ENCODE measurements at places on chromosomes 3 and 15.
A peak's percentile ranks its signal among the peaks of the same experiment; 100 is the strongest.

- no peak for DNase-seq
These were observed 27.6 kb downstream of the TBC1D2B start for GRCh38 chr15:78049691-78050440.

- no peak for DNase-seq
These were observed 68.8 kb downstream of the FOXB1 start for GRCh38 chr15:60072826-60073465.

DNA sequence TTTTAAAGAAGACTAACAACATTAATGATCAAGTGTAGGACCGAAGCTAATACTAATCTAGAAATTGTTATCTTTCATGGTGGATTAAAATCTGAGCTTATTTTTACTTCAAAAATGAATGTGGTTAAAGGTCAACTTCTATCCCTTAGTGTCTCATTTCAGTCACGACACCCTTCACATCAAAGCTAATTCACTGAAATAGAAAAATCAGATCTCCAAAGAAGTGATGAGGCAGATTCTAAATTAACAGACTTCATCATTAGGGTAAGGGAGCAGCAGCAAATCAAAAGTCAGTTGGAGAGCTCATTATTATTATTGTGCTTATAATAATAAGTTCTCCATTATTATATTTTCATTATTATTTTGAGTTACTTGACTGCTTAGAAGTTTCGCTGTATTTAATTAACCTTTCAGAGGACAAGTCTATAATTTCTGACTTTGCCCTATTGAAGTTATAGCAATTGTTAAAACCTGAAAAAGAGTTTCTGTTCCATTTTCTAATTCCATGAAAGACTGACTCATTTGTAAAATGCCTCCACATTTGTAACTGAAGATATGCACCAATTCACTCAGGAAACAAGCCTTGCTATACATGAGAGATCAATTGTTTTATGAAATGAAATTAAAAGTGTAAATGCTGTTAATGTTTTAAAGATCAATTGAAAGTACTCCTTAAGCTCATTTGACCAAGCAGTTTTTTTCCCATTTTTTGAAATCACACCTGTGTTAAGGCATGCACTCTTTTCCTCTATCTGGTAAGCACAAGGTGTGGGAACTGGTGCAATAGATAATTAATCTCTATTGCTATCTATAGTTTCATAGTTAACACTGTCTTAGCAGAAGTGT, 23.1 kb upstream of the CMC1 start:
- no peak for DNase-seq

- DNase-seq = no peak
These were observed 147.7 kb downstream of the SMAD6 start for GRCh38 chr15:66849746-66850077.

GRCh38 chr3:88003115-88003755, 55.6 kb downstream of the CGGBP1 start:
- DNase-seq = no peak

DNA sequence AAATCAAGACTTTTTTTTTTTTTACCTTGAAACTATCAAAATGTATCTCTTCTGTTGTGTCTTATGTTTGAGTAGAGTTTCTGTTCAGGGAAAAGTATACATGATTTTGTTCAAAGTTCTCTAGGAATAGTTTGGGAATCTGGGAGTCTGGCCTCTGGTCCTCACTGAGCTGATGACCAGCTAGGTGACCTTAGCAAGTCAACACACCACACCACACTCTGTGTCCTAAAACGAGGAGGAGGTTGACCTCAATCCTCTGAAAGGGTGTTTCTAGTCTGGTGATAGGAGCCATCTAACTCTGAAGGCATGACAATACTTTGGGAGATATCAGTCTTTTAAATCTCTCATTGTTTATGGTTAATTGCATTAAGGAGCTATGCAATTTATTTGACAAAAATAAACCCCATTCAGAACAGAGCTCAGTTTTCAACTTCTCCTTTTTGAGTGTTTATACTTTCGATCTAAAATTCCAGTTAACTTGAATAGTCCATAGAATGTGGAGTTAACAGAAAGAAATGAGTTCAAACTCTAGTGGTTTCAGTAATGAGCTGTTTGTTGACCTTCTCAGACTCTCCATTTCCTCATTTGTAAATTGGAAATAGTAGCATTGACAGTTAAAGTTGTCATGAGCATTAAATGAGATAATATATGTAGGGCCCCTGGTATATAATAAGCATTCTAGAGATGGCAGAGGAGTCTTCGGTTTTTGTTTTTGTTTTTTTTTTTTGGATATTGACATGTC, 112.2 kb upstream of the LRRN1 start:
- no peak for DNase-seq

DNA sequence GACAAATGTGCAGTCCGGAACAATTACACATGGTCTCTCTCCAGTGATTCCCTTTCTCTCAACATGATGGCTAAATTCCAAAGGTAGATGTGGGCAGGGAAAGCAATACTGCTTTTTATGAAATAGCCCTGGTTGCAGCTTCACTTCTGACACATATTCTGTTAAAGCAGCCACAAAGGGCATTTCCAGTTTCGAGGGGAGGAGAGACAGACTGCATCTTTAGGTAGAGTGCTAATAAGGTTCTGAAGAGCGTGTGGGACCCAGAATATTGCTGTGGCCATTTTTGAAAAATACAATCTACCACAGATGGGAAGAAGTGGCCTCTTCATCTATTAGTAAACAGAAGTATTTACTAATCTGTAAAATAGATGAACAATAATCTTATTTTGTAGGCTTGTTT, 139.3 kb upstream of the PEX5L start:
- DNase-seq = no peak

DNA sequence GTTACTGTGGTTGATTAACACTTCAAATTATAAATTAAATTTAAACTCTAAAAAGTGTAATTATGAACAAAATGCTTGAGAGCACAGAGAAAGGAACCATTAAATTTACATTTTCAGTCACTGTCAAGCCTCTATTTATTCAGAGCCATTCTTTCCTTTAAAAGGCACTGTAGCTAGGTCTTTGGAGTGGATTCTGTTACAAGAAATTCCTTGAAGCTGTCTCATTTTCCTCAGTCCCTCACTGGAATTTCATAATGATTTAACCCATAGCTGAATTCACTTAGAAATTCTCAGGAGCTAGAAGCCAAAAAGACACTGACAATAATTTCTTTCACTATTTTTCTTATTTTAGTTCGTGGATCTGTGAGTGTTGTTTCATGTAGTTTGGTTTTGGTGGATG, 81.2 kb upstream of the TCF12 start:
- no peak for DNase-seq

DNA sequence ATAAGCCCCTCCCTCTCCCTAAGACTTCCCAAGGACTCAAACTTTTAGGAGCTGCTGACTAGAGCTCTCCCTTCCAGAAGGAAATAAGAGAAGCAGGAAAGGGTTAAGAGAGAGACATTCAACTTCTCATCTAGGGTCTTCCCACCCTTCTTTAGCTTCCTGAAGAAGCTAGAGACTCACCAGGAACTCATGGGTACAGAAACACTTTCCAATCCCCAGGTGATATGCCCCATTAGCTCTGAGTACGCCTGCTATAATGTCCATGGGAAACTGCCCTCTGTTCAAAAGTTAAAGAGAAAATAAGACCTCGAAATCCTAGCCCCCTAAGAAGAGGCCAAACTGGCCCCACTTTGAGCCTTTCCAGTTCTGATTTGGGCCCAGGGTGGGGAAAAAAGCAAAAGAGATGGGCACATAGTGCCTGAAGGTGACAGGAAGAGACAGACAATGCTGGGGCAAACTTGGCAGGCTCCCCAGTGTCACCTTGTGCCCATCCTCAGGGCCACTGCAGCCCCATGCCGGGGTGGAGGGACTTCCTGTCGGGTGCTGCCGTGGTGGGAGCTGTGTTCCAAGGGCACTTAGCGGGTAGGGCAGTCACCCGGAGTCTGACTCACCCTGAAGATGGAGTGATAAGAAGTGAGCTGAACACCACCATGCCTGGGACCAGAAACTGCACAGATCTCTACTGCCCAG, 29.5 kb downstream of the CCDC12 start:
- peak; percentile 24 for DNase-seq

DNA sequence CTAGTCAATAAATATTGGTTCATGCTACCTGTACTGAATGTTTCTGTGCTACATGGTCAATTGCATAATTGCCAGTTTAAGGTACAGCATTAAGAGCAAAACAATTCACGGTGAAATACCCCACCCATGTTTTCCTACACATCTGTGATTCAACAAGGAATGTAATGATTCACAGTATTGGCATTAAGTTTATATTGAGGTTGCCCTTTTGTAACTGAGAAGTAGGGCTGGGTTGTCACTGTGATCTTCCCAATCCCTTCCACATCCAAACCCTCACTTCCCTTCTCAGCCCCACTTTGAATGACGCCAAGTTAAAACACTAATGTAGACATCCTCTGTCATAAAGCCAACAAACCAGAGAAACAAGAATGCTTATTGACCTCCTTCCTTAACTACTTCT, 112.0 kb upstream of the TJP1 start:
- DNase-seq = no peak

DNA sequence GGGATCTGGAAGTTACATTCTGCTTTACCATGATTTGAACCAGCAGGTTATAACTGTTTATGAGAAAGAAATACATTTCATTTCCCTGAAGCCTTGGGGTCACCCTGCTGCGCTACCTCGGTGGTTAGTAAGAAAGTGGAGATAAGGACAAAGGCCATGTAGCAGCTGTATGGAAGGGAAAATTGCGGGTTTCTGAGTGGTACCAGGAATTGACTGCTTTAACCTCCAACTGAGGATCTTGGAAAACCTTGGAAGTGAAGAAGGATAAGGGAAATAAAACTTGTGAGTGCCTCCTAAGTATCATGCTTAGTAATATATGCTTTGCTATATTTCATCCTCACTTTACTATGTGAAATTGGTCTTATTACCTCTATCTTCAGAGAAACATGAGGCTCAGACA, 76.1 kb upstream of the GAP43 start:
- no peak for DNase-seq

DNA sequence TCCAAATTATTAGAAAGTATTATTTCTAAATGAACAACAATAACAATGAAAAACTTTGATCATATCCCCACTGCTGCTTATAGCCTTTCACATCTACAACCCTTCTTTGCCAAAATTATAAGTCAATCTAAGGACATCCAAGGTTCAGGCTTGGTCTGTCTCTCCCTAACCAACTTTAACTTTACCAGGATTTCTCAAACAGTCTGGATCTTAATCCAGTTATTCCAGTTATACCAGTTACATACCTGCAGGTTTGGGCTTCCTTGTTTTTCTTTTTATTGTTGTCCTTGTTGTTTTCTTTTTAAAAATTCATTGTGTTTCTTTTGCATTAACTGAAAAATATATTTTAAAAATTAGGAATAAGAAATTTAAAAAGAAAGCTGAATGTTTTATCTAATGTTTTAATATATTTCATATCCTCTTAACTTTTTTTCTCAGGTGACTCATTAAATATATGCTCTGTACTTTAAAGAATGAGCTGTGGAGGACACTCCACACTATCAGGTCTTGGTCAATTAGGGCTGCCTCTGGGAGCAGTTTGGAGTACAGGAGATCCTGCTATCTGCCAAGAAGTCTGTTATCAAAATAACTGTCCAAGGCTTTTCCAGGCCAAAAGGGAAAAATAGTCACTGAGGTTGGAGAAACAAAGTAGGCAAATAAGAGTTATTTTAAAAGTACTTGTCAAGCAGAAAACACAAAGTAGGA, 421.4 kb downstream of the EPHA6 start:
- DNase-seq = no peak

GRCh38 chr3:43231276-43232000, 54.9 kb upstream of the SNRK start:
- DNase-seq = no peak

GRCh38 chr15:97030251-97030650, 699.8 kb downstream of the NR2F2 start:
- no peak for DNase-seq

DNA sequence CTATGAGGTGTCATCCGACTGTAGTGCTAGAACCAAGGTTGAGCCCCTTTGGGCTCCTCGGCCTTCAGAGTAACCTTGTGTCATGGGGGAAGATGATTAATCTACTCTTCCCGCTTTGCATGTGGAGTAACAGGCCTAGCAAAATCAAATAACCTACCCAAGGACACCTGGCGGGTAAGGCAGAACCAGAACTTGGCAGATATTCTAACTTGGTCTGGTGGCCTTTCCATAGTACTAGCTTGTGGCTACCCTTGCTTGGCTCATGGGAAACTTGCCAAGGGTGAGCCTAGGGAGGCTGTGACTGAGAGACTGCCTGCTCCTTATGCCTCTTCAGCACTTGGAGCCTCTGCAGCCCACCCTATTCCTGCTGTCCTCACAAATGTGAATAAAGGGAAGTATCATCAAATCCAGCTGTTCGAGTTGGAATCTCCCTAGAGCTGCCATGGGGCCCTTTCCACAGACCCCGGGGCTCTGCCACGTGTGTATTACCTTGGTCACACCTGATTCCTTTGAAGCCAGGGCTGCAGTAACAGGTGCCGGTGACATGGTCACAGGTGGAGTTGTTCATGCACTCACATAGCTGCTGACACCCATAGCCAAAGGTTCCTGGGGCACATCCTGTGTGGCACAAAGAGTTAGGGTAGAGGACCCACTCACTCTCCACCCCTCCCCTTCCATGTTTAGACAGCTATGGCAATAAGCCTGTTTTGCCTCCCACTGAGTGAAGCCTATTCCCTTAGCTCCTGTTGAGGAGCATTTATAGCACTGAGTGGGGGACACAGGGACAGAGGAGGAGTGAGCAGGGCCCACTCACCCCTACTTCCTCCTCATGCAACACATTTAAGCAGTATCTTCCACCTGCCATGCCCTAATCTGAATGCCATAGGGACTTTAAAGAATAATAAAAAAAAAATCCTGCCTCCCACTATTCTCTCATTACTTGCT, 46.0 kb downstream of the RAB11A start:
- DNase-seq = no peak

- DNase-seq = no peak
These were observed 75.7 kb downstream of the EFL1 start for GRCh38 chr15:82186719-82187406.

- no peak for DNase-seq
These were observed 618.5 kb upstream of the BCHE start for GRCh38 chr3:166455744-166456143.

DNA sequence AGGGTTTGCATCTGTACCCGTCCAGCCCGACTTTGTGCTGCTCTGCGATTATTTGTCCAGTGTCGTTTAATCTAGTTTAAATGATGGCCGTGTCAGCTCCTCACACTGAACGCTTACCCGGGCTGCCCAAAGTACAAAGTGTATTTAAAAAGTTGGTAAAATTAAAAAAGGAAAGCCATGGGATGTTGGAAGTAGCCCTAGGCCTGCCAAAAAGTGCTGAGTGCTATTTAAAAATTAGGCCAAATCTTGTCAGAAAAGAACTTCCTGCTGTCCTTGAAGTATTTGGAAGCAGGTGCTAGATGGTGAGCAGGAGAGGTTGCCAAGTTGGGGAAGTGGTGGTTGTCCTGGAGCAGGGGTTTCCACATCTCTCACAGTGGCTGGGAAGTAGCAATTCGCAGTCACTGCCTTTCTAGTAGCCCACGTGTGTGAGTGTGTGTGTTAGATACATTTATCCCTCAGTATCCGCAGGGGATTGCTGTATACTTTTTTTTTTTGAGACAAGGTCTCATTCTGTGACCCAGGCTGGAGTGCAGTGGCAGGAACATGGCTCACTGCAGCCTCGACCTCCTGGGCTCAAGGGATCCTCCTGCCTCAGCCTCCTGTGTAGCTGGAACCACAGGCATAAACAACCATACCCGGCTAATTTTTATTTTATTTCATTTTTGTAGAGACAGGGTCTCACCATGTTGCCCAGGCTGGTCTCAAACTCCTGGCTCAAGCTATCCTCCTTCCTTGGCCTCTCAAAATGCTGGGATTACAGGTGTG, 664 bp downstream of the PPCDC start:
- DNase-seq = no peak

- no peak for DNase-seq
These were observed 30.4 kb downstream of the RASGRF1 start for GRCh38 chr15:79060175-79060574.
